ENCODE measurements at places on chromosomes 5 and 9. TPM values are rescaled to one million over a fixed set of nuclear protein-coding genes. Genes with fewer than 3 reads are reported as not detected.

DNA sequence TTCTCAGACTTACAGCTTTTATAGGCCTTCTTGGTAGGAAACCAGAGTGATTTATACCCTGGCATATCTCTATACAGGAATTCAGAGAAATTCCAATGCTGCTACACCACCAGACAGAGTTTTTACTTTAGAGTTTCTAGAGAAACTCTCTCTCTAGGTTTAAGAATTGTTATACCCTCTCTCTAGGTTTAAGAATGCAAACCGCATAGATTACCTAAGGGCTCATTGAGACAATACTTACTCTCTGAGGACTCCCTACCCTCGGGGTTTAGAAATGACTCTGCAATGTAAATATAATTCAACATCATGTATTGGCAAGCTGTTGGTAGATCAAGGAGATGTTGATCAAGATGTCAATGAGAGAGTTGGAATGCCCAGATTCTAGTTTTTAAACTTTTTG is 15.3 kb upstream of the ELAVL2 start:
- DNase-seq: no peak

Gene KLF4
- total RNA-seq: 3.1 TPM

Gene ZFP2
- total RNA-seq: 0.78 TPM

Gene SEMA4D
- 70.4 TPM for total RNA-seq

DNA sequence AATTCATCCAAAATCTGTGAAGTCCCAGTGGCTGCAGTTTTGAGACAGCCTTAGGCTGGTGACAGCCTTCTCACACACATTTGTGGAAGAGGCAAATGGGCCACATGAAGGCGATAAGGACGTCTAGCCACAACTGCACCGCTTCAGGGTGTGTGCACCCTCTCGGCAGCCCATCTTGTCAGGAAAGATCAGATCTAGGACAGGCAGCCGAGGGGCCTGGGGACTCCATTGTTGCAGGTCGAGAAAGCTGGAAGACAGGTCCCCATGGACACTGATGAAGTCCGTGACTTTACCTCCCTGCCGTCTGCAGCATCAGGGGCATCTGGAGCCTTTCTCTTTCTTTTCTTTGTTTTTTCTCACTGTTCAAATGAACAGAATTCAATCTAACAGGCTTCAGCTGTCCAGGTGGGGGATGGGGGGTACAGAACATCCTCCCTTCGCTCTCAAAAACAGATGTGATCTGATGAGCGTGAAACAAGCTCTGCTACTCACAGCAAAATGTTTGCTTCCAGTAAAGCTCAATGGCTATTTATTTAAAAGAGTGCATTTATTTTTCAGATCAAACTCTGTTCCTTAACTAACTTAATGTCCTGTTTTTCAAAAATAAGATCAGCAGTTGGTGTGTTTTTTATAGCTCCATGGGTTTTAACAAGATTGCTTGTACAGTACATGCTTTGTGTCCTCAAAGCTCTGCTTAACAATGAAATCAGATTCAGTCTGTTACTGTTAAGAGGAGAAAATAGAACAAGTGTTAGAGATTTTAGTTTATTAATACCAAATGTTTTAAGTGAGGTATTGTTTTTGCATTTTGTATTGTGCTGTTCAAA is 111.8 kb upstream of the OTULINL start:
- no peak for DNase-seq

Gene FSD1L
- 6.2 TPM for total RNA-seq

DNA sequence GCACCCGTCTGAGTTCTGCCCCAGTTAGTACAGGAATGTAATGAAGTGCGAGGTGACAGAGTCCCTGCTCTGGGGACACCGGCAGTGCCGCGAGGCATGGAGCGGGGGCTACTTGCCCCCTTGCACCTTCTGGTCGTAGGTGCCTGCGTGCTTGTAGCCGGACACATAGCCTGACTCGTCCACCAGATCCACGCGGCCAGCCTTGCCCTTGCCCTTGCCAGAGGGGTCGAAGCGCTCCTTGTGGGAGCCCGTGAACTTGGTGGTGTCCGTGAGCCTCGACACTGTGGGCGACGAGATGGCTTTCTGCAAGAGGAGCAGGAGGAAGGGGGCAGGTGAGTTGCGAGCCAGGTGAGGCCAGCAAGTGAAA is 28.2 kb downstream of the TPPP start:
- no peak for DNase-seq

DNA sequence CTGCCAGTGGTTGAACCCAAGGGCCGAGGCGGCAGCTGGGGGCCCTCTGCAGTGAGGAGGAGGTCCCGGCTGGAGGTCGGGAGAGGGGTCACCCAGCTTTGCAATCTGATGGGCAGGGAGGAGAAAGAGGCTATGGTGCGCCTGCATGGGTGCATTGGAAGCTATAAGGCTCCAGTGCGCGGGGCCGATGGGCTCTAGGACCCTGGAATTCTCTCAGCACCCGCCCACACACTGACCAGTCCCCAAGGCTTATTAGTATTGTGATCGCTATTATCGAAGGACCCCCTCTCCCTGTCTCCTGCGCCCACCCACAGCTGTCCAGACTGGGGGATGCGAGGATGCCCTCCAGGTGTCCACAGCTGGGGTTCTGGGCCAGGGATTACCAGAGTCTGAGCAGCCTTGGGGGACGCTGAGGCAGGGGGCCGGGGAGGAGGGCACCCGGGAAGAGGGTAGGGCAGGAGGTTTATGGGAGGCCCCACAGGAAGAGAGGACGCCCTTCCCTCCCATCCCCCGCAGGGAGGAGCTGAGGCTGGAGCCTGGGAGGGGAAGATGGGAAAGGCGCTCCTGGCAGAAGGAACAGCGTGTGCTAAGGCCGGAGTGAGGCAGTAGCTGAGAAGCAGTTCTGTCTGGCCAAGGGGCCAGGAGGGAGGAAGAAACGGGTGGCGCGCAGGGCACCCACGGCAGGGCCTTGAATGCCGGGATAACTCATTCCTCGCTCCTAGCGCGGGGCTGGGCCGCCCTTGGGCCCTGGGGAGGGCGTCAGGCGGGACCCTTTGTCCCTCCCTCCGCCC is 24.2 kb downstream of the C9orf50 start:
- no peak for DNase-seq

- DNase-seq: no peak
Observed at GRCh38 chr5:115064380-115064779, 105.3 kb downstream of the TRIM36 start.

Gene SLC6A7
- 0.07 TPM for total RNA-seq

DNA sequence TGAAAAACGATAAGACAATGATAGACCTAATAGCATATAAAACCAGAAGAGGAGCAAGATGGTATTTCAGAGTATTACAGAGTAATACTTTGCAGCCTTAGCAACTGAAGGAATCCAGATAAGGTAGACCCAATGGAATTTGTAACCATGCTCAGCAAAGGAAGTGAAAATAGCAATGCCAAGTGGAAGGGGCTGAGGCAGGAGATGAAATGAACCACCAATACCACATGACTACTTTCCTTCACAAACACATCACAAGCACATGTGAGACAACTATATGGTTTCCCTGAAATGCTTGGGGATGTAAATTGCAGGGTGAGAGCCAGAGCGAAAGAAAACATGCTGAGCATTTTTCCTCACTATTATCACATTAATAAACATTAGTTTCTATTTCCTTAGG is 79.8 kb upstream of the MELK start:
- no peak for DNase-seq

GRCh38 chr9:110669433-110669832 is 842 bp downstream of the MUSK start:
- no peak for DNase-seq

Gene COL23A1
- total RNA-seq: 5.9 TPM

DNA sequence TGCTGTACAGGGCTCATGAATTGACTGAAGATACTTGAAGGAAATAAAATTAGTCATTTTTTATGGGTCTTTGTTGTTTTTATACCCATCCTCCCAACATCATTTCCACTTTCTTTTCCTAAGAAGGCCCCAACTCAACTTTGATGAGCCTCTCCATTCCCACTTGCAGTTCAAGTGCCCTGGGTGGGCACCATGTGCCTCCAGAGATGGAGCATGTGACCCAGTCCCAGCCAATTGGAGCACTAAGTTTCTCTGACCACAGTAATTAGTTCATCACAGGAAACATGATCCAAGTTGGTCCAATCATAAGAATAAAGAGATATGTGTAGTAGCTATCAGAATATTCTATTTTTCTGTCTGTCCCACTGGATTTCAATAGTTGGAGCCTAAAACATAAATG is 46.9 kb downstream of the HTR4 start:
- no peak for DNase-seq

DNA sequence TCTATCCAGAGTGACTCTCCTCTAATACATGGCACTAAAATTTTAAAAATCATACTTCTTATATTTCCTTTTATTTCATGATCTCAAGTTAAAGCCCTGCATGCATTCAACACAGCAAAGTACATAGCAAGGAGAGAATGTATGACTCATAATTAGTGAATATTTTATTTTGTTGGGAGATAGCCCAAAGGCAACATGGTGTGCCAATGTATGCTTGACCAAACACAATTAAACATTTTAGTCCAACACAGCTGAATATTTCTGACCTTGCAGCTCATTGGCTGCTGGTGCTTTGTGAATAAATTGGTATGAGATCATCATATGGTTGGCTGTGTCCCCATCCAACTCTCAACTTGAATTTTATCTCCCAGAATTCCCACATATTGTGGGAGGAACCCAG is 103.5 kb downstream of the NPR3 start:
- no peak for DNase-seq

GRCh38 chr5:69167493-69167855 is 524 bp downstream of the CCNB1 start:
- DNase-seq: no peak

DNA sequence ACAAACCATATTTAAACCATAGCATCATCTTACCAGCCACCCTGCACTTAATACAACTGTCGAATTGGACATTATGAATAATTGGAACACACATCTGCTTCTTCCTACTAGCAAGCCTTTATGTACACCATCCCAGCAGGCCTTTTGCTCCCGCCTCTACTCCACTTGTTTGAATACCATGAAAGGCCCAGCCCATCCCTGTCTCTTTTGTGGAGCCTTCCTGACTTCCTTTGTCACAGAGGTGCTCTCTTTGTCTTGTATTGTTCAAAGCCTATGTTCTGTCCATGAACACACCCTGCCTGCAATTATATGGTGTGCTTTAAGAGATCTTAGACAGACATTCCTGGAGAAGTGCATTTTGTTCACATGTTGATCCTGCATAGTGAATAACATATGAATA is 465.7 kb downstream of the DIRAS2 start:
- no peak for DNase-seq

Gene GABBR2
- 1.2 TPM for total RNA-seq

Gene PDE6A
- total RNA-seq: not detected

- no peak for DNase-seq
Observed at GRCh38 chr9:116101516-116101915, 52.1 kb upstream of the PAPPA start.

GRCh38 chr5:167378894-167379723 is 912.3 kb upstream of the WWC1 start:
- no peak for DNase-seq

DNA sequence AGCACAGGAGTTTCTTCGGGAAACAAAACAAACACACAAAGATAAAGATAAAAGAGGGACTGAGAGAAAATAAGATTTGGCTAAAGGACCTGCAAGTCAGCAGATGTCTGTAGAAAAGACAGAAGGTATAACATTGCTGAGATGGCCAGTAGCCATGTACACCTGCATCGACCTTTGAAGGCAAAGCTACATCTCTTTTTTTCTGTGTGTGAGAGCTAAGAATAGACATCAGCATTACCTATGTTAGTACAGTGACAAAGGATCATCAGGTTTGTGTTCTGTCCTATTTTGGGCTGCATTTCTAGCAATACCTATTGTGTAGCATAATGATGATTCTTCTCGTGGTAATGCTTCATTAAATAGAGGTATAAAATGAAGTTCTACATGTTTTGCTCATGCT is 64.9 kb downstream of the KDM4C start:
- DNase-seq: no peak
